ENCODE measurements at places on chromosomes 7 and 10.

DNA sequence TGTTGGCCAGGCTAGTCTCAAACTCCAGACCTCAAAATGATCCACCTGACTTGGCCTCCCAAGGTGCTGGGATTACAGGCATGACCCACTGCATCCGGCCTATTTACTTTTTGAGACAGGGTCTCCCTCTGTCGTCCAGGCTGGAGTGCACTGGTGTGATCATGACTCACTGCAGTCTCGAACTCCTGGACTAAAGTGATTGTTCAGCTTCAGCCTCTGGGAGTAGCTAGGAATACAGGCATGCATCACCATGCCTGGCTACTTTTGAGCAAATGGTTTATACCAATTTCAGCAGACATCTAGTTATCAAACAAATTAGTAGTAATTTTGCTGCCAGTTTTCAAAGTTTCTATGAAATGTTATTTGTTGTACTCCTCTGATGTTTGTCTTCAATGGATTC is 2.2 kb upstream of the WAC start:
- DNase-seq: no peak

- DNase-seq: no peak
Observed at GRCh38 chr7:138449580-138449979, 10.5 kb upstream of the TRIM24 start.

GRCh38 chr7:38801786-38802185 is 107.2 kb downstream of the VPS41 start:
- no peak for DNase-seq

- DNase-seq: no peak
Observed at GRCh38 chr7:106100863-106101629, 11.1 kb downstream of the SYPL1 start.

Measured in activated T-helper 1 cell treated with anti-CD3 and anti-CD28 coated beads, Interleukin-12 subunit alpha, Interleukin-12 subunit beta, Interleukin-2, Interleukin-4 antibody, amounts not matched to agents 30 ng/mL and 10 ng/mL and 1 ng/mL, durations not matched to agents 14 hours and 24 hours and 36 hours (primary cell).